ENCODE measurements at places on chromosomes 2 and 18.
A peak's percentile ranks its signal among the peaks of the same experiment; 100 is the strongest.

DNA sequence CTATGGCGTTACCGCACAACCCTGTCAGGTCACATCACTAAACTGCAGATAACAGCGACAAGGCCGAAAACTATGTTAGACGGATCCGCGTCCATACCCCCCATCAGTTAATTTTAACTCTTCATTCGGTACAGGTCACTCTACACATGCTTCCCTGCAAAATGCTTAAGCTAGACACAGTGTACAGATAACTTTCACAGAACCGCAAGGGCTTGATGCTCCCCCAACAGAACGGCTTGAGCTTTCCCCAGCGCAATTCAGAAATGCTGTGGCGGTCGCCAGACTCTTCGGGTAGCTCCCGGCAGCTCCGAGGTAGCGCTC, 283 bp upstream of the RBBP8 start:
- peaks cover 28% of the 10 kb centered on the region for H3K4me1 ChIP-seq
- peaks cover 6% of the 10 kb centered on the region for H3K27me3 ChIP-seq
- DNase-seq = no peak
- H3K36me3 ChIP-seq = peaks cover 8% of the 10 kb centered on the region
- H3K4me3 ChIP-seq = peak overlapping the region; percentile 79

DNA sequence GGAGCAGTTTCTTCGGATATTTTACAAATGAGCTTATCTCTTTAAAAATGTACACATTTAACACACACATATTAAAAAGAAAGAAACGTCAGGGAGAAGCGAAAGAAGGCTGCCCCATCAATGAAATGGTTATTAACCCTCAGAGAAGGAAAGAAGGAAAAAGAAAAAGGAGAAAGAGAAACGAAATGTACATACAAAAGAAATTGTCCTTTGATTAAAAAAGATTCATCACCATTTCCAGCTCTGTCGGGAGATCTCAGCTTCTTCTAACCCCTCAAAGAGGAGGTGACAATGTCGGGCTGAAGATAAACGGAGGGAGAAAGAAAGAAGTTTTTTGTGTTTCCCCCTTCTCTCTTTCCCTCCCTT, 1.5 kb downstream of the IKZF2 start:
- H3K4me1 ChIP-seq = peaks cover 40% of the 10 kb centered on the region
- no peaks in the 10 kb centered on the region for H3K27me3 ChIP-seq
- no peak for DNase-seq
- no peaks in the 10 kb centered on the region for H3K36me3 ChIP-seq

DNA sequence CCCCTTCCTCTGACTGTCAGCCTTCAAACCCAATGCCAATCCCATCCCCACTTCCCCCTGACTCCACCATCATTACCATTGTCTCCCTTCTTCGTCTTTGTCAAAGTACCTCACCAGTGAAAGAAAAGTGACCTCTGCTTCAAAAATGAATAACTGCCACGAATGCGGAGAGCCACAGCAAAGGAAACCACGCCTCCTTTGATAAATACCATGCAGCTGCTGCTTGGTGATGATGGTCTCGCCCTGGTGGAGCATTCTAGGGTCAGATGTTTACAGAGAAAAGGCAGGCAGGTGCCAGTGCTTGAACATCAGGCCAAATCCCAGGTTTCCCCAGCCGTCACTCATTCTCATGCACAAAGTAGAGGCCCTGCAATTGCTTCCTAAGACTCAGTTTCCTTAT, 162.2 kb downstream of the BCL11A start:
- H3K27ac ChIP-seq = no peak overlapping the region
- no peak for DNase-seq
- H3K27me3 ChIP-seq = peaks cover under 1% of the 10 kb centered on the region
- H3K36me3 ChIP-seq = no peaks in the 10 kb centered on the region
- H3K4me1 ChIP-seq = peaks cover 3% of the 10 kb centered on the region

- peaks cover 19% of the 10 kb centered on the region for H3K4me1 ChIP-seq
- H3K4me3 ChIP-seq = no peak overlapping the region
- DNase-seq = peak; percentile 7
- H3K36me3 ChIP-seq = no peaks in the 10 kb centered on the region
Observed at GRCh38 chr2:20585710-20586594, 64.9 kb downstream of the HS1BP3 start.

GRCh38 chr2:150165988-150166312, 321.5 kb downstream of the RND3 start:
- H3K27ac ChIP-seq = no peak overlapping the region
- H3K27me3 ChIP-seq = no peaks in the 10 kb centered on the region
- peaks cover 9% of the 10 kb centered on the region for H3K36me3 ChIP-seq
- H3K4me3 ChIP-seq = no peak overlapping the region

Data from WTC11 (cell line).